ENCODE measurements at places on chromosomes 11 and 22.

DNA sequence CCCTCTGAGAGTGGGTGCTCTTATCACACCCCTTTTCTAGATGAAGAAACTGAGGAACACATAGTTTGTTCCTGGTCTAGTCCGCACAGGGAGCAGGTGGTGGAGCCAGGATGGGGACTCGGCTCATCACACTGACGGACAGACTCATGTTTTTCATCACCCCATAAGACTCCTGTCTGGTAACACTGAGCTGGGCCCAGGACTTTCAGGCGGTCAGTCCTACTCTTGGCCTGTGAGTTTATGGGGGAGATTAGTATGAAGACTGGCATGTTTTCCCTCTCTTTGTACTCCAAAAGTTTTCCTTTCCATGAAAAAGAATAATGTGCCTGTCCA, 160.8 kb downstream of the LDLRAD3 start:
- no peak for DNase-seq

- no peak for DNase-seq
Observed at GRCh38 chr22:43255299-43255698, 68.4 kb upstream of the TTLL12 start.

DNA sequence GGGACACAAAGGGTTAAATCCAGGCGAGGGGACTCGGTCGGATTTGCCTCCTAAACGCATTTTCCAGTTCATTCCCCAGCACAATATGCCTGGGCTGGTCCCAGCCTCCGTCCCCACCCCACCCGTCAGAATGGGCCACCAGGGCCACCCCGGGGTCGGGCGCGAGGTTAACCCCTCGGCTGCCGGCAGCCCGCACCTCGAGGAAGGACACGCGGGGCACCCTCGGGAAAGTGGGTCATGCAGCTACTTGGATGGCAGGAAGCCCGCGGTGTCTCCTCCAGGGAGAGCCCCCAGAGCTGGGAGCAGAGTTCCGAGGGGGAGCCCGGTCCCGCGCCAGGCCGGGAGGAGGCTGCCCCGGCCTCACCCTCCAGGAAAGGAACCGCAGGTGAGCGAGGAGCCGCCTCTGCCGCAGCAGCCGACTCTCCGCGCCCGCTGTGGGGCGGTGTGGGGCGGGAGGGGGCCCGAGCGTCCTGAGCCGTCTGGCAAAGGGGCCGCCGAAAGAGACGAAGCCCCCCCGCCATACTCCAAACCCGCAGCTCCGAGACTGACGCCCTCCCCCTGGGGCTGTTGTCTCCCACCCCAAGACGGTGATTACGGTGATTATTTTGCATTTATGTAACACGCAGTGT, 1.4 kb downstream of the NECTIN1 start:
- no peak for DNase-seq

DNA sequence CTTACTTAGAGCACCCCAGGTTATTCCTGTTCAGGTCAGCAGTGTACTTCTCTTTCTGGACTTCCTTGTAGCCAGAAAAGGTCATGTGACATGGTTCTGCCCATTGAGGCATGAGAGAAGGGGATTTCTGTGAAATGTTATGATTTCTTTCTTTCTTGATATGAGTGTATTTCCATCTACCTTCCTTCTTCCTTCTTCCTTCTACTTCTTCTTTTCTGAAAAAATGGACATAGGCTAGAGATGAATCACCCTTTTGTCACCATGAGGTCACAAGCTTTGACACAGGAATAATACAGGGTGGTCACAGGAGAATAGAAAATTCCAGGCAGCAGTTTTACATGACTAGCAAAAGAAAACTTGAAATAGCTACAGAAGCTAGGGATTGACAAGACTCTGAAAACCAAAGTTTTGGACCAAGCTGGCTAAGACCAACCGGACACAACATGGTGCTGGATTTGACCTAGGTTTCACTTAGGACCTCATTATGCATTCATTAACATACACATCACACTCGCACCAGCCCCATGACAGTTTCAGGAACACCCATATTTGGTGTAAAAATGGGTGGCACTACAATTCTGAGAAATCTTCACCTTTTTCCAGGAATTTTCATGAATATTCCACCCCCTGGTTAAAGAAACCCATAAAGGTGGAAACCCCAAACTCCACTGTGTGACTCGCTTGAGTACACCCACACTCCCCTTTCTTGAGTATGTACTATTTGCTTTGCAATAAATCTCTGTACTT, 21.2 kb upstream of the MAP6 start:
- DNase-seq: no peak

- DNase-seq: no peak
Observed at GRCh38 chr22:48636746-48637145, 1190.9 kb downstream of the BRD1 start.

GRCh38 chr11:20310596-20311394, 52.7 kb upstream of the HTATIP2 start:
- DNase-seq: no peak

- no peak for DNase-seq
Observed at GRCh38 chr11:108495326-108495725, 2.9 kb downstream of the POGLUT3 start.

DNA sequence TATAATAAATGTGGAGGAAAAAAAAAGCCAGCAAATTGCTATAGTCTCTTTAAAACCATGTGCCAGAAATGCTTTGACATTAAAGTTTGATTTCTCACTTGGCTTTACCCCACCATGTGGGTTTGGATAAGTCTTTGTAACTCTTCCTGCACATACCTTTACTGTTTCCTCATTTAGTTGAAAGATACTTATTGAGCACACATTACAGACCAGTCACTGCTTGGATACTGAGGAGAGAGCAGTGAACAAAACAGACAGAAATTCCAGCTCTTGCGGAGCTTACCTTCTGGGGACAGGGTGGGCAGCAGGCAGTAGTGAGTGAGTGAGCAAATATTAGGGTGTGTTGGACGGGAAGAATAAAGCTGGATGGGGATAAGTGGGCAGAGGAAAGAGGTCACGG, 13.7 kb downstream of the PACS1 start:
- no peak for DNase-seq

DNA sequence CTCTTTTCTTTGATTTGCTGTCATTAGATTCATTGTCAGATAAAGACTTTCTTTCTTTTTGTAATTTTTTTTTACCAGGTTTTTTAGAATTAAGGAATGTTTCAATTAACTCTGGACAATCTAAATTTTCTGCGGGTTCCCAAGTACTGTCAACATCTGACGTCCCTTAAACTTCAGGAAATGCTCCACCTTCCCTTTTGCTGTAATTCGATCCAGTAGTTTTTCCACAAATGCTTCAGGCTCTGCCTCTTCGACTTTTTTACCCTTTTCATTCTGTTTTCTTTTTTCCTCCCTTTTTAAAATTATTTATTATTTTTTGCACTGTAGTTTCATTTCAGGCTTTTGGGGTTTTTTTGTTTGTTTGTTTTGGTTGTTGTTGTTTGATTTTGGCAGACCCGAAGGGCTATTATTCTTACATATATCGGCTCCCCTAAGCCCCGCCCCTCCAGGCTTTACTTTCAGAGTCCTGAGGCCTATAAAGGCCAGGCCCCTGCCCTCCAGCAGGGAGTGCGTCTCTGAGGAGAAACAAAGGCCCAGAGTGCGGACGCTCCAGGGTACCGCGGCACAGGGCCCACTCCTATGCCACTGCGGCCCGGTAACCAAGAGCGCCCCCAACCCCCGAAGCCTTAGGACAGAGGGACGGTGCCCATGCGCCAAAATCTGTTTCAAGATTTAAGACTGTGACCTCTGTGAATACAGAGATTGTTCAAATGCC, 116.4 kb downstream of the TYR start:
- peak; percentile 19 for DNase-seq

DNA sequence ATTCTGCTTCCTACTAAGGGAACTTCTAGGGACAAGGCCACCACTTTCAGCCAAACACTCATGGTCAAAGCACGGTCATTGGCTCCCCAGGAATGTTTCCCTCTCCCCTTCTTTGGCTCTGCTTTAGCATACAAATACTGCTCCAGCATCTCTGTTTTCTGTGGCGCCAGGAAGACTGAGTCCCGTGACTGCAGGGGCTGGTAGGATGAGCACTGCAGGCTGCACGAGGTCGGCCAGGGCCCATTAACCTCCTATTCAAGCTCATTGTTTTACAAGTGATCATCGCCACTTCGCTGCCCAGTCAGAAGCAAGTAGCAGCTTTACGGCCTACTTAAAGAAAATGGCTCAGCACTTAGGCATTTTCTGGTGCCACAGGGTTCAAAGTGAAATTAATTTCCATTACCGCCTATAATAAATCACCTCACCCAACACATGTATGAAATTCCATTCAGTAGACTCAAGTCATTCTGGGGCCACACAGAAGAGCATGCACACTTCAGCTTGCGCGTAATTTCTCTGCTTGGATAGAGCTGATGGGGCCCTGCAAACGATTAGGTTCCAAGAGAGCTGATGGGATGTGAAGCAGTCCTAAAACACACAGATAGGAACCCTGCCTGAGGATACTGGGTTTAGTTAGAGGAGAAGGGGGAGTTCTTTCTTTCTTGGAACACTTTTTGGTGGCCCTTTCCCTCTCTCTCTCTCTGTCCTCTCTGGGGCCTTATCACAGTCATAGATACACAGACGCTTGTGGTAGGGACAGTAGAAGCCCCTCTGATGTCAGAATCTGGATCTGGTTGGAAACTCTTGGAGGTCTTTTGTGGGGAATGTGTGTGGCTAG, 173.7 kb downstream of the KIF18A start:
- DNase-seq: no peak

- DNase-seq: no peak
Observed at GRCh38 chr22:49738006-49738405, 89.7 kb downstream of the BRD1 start.

- DNase-seq: peak; percentile 69
Observed at GRCh38 chr11:67463680-67464410, 5.2 kb downstream of the TMEM134 start.

DNA sequence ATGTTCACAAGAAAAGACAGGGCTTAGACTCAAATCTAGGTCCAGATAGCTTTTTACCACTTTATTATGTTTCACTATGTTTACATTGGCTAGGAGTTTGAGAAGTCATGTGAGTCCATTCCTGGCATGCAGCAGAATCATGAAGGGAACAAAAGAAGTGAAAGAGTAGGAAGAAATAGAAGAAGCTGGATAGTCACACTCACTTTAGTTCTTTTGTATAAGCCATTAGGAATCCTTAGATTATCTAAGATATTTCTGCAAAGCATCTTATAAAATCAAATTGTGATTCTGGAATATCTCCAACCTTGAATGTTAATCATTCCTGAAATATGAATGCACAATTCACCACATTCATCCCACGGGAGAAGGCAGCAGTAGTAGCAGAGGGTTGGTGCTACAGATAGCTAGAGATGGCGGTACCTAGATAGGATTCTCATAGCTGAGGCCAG, 31.9 kb downstream of the MAML2 start:
- no peak for DNase-seq

DNA sequence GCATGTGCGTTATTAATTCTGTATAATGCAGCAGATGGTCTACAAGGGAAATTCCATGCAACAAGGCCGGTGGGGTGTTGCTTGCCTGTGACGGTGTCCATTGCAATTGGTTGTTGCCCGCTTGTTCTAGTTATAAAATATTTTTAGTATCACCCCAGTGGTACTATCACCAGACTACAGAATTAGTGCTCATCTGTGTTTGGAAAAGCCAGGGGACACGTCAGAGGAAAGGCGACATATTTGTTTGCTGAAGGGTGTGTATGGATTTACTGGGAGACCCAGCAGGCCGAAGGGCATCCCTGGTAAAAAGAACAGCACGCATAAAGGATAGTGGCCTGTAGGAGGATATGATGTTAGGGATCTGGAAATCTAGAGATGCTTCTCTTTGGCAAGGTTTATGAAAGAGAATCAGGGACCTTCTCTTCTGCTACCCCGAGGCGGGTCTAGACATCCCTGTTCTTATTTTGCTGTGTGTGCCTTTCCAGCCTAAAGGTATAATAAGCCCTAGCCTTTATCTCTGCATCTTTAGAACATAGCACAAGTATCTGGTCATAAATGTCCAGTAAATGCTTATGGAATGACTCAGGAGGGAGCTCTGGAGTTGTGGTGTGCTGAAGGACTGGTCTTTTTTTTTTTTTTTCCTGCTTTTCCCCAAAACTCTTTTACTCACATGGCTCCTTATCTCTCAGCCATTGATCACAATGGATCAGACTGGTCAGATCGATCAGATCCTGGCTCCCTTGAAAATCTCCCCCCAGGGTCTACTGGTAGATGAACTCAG, 90.9 kb downstream of the LDLRAD3 start:
- DNase-seq: no peak

DNA sequence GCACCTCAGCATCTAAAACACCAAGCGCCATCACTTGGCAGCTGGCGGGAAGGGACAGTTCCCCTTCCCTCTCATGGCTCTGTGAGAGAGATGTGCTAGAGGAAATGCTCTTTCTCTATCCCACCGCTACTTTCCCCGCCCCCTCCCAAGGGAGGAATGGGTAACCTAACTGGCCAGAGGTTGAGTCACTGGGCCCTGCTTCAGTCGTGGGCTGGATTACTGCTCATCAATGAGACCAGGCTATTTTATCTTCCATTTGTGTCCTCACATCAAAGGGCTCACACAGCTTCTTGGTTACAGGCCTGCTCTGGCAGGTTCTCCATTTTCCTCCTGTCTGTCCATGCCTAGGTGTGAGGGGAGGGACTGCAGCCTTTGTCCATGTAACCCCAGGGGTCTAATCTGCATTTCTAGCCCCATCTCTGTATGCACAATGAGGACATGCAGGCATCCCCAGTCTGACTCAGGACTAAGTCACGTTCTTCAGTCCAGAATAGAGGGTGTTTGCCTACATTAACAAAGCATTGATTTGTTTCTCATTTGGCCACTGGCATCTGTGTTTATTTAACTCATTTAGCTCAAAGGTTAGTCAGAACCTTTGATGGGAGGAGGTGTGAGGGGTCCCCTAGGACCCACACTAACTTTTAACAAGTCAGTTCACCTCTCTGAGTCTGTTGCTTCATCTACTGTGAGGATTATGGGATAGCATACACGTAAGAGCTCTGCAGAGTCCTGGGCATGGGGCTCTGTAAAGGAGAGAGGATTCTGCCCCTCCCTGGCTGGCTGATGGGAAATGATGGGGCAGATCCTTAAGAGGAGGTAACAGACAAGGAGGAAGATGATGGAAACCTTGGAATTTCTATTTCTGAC, 99.1 kb downstream of the XRRA1 start:
- DNase-seq: peak; percentile 40

DNA sequence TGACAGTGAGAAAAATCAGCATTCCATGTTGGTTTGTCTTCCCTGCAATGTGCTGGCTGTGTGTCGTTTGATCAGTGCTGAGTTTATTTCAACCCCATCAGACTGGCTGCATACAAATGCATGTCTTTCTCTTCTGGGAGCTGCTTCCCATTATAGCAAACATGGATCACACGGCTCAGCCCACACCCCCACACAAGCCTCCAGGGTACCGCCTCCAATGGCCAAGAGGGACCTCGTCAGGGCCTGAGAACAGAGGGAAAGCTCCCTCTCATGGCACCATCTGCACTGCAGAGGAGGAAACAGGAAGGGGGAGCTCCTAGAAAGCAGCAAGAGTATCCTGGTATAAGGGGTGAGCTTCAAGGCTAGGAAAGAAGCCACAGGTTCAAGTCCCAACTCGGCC, 214.2 kb downstream of the LARGE1 start:
- no peak for DNase-seq
